Activated CD4-positive, CD25-positive, alpha-beta regulatory T cell treated with anti-CD3 and anti-CD28 coated beads, Interleukin-2, amount 50 U/mL, for 24 hours (primary cell): ENCODE measurements at places on chromosomes 12 and 14.

DNA sequence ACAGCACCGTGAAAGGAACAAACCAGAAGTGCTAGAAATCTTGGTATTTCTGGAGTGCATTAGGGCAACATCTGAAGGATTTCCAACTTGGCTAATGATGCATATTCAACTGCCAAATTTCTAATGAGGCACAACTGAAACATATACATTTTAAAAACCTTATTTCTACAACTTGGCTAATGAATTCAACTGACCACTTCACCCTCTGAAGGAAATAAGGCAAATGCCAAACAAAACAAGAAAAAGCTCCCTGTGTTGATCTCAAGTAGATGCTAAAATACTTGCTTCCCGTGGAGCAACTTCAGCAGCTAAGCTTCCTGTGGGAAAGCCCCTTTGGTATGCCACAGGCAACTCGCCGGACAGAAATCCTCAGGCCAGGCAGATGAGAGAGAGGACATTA, 167.1 kb downstream of the TTC7B start:
- ATAC-seq: no peak

DNA sequence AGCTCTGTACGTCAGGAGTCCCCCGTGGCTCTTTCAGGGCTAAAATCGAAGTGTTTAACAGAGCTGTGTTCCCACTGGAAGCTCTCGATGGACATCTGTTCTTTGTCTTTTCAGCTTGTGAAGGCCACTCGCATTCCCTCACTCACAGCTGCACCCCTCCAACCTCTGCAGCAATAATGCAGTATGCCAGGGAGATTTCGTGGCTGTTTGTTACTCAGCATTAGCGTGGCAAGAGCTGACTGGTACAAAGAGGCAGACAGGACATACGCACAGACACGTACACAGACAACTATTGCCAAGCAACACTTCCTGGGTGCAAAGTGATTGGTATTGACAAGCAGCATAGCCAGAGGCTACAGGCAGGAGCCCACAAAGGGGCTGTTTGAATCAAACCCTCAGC, 11.8 kb upstream of the FBXO21 start:
- no peak for ATAC-seq

- no peak for ATAC-seq
These were observed 32.0 kb upstream of the CDKN3 start for GRCh38 chr14:54364555-54365415.

DNA sequence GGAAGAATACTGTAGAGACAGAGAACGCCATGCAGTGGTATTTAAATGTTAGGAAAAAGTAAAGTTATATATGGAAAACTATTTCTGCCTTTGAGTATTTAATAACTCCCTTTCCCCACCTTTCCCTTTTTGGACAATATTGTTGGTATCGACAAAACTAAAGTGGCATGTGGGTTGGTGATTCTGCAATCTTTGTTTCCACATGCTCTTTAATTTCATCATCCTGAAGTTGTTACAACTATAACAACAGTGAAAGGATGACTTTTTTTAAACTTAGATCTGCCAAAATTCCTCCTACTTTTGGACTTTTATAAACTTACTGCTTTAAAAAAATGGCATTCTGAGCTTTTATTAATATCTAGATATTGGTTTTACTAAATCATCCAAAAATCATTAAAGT, 25.3 kb downstream of the TTC8 start:
- ATAC-seq: no peak

GRCh38 chr14:106417224-106418049, 891.1 kb downstream of the TMEM121 start:
- peak; percentile 80 for ATAC-seq

GRCh38 chr14:69593018-69593677, 18.2 kb upstream of the SUSD6 start:
- ATAC-seq: no peak

DNA sequence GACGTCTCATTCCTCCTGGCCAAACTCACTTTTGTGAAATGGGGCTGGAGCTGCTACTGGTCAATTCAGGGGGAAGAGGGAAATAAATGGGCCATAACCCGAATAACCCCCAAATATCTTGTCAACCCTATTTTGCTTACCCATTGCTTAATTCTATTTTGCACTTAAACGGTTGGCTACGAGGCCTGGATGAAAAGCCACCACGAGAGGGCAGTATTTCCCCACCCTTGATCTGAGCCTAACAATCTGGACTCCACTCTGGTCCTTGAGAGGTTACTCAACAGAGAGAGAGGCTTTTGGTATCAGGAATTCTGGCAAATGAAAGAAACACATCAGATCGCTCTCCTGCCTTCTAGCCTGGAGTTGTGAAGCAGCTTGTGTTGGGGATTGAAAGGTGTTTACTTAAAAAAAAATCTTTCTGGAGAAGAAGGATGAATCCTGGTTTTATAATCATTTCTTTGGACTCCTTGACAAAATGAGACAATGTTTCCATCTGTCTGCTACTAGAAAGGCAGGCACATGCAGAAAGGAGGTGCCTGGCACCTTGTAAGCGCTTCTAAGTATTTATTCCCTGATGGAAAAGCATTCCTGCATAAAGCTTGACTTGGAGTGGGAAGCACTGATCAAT, 22.4 kb upstream of the FBXO21 start:
- peak; percentile 38 for ATAC-seq

GRCh38 chr12:131963381-131963780, 13.6 kb downstream of the EP400 start:
- ATAC-seq: no peak

- ATAC-seq: no peak
These were observed 16.3 kb downstream of the TESPA1 start for GRCh38 chr12:54968181-54968730.

DNA sequence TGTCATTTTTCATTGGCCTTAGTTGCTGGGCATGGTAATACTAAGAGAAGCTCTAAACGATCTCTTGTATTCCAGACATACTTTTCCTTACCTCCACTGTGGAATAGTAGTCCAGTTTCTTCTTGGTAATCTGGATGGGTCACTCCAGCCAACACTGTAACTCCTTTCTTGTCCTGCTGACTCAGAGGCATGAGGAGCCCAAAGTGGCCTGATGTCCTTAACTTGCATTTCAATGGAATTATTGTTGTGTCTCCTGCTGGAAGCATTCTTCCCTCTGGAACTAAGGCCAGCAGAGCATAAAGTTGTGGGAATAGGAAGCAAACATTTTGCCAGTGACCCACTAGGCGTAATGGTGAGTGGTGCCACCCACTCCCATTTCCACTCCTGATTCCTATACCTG, 33.1 kb downstream of the DAAM1 start:
- no peak for ATAC-seq

GRCh38 chr14:30896435-30896834, 22.1 kb downstream of the COCH start:
- no peak for ATAC-seq

DNA sequence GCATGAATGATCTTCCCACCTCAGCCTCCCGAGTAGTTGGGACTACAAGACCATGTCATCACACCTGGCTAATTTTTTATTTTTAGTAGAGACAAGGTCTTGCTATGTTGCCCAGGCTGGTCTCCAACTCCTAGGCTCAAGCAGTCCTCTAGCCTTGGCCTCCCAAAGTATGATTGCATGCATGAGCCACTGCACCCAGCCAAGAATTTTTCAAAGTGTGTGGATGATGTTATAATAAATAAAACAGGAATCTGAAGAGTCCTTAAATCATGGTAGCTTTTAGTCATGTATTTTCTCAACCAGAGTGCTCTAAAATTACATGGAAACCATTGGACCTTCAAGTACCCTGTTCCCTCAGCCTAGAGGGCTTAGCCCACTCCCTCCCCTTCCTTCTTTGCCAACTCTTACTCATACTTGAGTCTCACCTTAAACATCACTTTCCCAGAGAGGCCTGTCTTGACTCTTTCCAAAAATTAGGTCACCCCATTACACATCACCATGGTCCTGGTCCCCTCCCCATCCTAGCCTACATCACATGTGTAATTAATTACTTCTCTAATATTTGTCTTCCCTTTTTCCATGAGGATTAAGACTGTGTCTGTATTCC, 52.2 kb upstream of the BICDL1 start:
- no peak for ATAC-seq

DNA sequence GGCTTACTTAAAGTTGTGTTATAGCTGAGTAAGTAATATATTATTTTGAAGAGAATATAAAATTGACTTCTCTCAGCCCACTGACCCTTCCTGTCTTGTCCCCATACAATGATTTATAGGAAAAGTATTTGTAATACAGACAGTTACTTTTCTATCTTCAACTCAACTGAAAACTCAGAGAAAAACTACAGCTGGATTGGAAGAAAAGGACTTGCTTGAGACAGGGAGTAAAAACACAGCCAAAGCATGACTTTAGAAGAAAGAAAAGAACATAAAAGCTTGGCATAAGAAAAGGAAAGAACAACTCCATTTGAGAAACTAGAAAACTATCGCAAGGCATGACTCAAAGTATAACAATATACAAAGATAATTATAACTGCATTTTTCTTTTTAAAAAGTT, 57.5 kb downstream of the MSRB3 start:
- no peak for ATAC-seq

DNA sequence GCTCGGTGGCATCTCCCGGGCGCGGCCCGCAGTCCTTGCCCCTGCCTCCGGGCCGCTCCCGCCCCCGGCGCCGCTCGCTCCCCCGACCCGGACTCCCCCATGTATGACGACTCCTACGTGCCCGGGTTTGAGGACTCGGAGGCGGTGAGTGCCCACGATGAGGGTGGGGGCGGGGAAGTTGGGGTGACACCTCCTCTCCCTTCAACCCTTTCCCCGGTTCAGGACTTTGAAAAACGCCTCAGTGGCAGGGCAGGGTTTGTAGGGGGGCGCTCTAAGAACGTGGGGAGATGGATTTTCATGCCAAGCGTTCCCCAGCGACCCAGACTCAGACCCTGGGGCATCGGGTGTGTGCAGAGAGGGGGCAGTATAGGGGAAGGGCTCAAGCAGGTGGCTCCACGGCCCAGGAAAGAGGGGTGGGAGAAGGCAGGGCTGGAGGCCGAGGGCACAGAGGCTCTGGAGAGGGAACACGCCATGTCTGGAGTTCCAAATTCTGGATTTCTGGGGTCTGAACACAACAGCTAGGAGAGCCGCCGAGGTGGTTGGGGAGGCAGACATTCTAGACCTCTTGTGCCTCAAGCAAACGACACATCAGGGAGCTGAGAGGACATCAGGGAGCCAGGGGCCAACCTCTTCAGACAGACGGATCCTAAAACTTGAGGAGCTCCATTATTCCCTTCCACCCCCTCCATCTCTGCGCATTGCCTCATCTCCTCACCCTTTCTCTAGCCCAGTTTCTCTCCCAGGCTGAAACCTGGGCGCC, 715 bp downstream of the CACNB3 start:
- no peak for ATAC-seq

GRCh38 chr14:77141214-77142004, at the start of gene ZDHHC22:
Gene ZDHHC22, minus strand, starts transcription at chr14:77141791. Its CDS starts 2,053 bp downstream, at chr14:77139738.
- ATAC-seq: no peak

- ATAC-seq: no peak
These were observed 112.6 kb downstream of the ADGRD1 start for GRCh38 chr12:131066207-131066885.

- ATAC-seq: no peak
These were observed 24.8 kb downstream of the FNTB start for GRCh38 chr14:65011538-65011937.

DNA sequence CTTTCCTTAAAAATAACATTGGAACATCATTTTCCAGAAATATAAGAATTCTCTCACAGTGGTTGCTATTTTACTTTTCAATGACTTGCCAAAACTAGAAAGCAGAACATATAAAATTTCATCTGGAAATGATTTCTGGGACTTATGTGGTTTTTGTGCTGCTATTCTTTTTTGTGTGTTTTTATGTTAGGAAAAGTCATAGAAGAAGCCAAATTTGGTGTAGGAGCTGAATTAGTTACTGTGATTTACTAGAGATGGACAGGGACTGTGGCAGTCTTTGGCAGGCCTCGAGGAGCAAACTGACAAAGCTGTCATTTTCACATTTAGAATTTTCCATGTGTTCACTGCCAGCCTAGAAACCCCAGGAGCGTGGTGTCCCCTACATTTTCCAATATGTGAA, 38.3 kb upstream of the LDHB start:
- no peak for ATAC-seq

GRCh38 chr12:122862110-122862634, 26.9 kb downstream of the HIP1R start:
- ATAC-seq: no peak
